SIG-M5 (cell line): ENCODE measurements at places on chromosomes 16 and 17.

- DNase-seq = no peak
Observed at GRCh38 chr17:39132192-39132610, 19.2 kb downstream of the PLXDC1 start.

DNA sequence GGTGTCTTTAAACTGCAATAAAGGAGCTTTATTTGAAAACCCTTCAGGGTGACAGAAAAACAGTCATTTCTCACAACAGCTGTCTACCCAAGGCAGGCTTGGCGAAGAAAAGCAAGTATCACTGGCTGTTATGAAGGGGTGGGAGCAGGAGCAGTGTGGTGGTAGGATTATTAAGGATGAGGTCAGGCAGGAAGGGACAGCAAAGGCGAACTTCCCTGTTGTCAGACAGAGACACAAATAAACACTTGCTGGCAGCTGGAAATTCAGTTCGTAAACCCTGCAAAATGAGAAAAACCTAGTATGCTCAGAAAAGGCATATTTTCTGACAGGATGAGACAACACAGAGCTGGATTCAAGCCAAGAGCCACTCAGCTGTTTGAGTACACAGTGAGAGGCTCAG lies 416.3 kb upstream of the CDH5 start:
- no peak for DNase-seq

GRCh38 chr16:21120976-21121520 lies 29.6 kb downstream of the DNAH3 start:
- DNase-seq = no peak

GRCh38 chr16:2158262-2158638 lies 2.7 kb downstream of the TRAF7 start:
- DNase-seq = no peak

- DNase-seq = no peak
Observed at GRCh38 chr17:72931163-72931562, 161.3 kb downstream of the SLC39A11 start.

DNA sequence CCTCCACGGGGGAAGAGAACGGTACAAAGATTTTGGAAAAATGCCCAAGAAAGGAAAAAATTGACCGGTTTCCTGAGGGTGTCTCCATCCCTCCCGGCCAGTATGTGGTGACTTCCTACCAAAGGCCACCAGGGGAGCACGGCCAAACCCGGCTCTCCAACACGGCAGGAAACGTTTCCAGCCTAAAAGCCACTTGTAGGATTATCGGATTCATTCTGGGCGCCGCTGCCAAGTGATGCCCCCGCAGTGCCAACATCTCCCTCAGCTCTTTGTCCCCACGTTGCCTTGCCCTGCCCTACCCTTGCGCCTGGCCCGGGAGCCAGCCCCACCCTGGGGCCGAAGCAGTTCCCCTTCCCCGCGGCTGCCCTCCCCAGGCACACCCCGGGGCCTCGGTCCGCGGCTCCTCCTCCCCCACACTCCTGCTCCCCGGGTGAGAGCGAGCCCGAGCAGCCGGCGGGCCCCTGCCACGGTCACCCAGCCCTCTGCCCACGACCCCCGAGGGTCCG lies 688 bp downstream of the CRK start:
- no peak for DNase-seq

DNA sequence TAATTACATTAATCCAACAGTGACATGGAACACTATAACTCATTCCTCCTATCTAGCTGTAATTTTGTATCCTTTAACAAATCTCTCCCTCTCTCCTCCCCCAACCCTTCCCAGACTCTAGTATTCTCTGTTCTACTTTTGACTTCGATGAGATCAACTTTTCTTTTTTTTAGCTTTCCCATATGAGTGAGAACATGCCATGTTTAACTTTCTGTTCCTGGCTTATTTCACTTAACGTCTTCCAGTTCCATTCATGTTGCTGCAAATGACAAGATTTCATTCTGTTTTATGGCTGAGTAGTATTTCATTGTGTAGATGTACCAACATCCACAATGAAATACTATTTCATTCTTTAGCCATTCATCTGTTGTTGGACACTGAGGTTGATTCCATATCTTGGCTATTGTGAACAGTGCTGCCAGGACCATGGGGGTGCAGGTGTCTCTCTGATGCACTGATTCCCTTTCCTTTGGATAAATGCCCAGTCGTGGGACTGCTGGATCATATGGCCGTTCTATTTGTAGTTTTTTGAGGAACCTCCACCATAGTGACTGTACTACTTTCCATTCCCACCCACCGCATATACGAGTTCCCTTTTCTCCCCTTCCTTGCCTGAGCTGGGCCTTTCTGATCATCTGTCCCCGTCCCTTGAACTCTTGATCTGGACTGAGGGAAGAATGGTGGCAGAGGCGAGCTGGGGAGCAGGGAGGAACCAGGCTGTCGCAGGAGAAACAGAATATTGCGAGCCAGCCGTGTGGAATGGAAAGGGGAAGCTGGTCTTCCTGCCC lies 7.7 kb upstream of the CEP295NL start:
- DNase-seq = peak; percentile 47

GRCh38 chr17:5509482-5509881 lies 23.1 kb downstream of the MIS12 start:
- DNase-seq = no peak

DNA sequence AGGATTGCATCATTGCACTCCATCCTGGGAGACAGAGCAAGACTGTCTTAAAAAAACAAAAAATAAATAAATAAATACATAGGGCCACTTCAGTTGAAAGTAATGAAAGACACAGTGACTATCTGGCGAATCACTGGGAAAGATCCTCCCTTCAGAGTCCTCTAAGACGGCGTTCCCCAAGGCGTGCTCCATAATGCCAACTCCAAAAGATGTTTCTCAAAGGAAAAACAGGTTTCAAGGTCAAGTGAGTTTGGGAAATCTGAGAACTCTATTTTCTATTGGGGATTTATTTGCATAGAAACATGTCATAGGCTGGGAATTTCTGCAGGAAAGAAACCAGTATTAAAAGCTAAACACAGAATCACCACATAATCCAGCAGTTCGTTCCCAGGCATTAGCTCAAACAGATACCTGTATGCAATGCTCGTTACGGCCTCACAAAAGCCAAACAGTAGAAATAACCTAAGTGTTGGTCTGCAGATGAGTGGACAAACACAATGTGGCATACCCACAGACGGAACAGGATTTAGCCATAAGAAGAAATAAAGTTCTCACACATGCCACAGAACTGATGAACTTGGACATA lies 7.9 kb downstream of the KLHDC4 start:
- DNase-seq = no peak

- no peak for DNase-seq
Observed at GRCh38 chr16:79869304-79870015, 268.9 kb upstream of the MAF start.

- no peak for DNase-seq
Observed at GRCh38 chr17:14289162-14289561, 11.7 kb upstream of the HS3ST3B1 start.

DNA sequence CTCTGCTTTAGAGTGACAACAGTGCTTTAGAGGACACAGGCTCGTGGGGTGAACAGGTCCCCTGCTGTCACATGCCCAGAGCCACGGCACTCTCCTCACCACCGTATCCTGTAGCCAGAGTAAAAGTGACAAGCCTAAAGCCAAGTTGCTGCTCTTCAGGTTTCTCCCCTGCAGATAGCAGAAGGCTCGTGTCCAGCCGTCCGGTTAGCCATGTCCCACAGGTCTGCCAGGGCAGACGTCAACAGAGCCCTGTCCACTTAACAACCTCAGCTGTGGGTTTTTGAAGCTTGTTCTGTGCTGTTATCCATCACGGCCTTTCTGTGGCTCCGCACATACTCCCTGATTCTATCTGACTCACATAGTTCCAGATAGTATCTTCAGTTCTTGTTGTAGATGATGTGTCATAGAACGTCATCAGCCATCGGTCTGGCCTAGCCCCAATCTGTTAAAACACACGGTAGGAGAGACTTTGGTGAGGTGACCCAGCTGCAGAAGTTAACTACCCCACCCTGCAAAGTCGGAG lies 100.7 kb downstream of the SOCS1 start:
- DNase-seq = no peak

GRCh38 chr17:59696682-59697277 lies 10.4 kb downstream of the PTRH2 start:
- no peak for DNase-seq

- no peak for DNase-seq
Observed at GRCh38 chr16:65254144-65254543, 132.3 kb upstream of the CDH11 start.

GRCh38 chr16:86663685-86664521 lies 85.6 kb downstream of the FOXL1 start:
- no peak for DNase-seq

GRCh38 chr17:62722625-62723024 lies 85.5 kb downstream of the MARCHF10 start:
- DNase-seq = no peak

- no peak for DNase-seq
Observed at GRCh38 chr17:48024149-48025039, 13.2 kb downstream of the COPZ2 start.

DNA sequence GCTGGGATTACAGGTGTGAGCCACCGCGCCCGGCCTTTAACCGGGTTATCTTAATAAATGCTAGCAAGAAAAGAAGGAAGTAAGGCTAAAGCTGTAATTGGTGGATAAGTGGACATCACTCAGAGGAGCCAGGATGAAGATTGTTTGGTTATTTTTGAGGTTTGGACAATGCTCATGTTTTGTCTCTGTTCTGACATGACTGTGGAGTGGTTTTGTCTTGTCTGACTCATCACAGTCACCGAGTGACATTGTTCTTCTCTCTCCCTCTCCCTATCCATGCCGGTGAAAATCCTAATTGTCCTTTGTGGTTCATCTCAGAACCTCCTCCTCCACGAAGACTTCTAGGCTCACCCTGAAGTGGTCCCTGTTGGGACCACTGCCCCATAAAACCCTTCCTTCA lies 23.5 kb upstream of the GRIN2A start:
- DNase-seq = no peak

DNA sequence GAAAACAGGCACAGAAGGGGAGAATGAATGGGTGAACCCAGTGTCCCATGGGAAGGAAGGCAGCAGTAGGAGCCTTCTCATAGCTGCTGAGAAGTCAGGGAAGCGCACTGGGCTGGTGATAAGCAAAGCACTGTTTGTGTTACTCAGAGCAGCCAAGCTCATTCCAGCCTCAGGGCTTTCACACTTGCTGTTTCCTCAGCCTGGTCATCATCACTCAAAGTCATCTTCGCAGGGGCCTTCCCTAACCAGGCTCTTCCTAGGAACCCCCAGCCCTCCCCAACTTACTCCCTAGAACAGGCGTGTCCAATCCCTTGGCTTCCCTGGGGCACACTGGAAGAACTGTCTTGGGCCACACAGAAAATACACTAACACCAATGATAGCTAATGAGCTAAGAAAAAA lies 32.1 kb upstream of the LONP2 start:
- no peak for DNase-seq

DNA sequence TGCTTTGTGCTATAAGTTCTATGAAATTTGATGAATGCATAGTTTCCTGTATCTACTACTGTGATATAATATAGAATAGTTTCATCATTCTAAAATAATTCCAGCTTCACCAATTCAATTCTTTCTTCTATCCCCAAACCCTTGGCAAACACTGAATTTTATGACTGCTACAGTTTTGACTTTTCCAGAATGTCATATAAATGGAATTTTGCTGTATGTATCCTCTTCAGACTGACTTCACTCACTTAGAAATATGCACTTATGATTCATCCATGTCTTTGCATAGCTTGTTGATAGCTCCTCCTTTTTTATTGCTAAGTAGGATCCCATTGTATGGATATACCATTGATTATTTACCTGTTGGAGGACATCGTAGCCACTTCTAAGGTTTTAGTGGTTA lies 89.1 kb upstream of the HS3ST3A1 start:
- DNase-seq = no peak

DNA sequence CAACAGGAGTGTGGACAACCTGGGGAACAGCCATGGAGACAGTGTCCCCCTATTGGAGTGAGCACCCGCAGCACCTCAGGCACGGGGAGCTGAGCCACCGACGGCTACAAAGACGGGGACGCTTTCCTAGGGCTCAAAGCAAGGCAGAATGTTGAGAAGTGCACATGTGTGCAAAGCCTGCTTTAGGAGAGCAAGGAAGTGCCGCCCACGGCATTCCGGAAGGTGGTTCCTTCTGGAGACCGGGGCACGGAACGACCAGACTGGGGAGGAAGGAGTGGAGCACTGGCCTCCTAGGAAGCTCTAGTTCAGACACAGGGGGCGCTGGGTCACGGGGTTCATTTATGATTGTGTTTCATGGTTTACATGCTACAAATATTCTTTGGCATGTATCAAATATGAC lies 52.2 kb downstream of the TBC1D16 start:
- no peak for DNase-seq

GRCh38 chr17:10648381-10648780 lies 8.7 kb downstream of the MYH3 start:
- no peak for DNase-seq

DNA sequence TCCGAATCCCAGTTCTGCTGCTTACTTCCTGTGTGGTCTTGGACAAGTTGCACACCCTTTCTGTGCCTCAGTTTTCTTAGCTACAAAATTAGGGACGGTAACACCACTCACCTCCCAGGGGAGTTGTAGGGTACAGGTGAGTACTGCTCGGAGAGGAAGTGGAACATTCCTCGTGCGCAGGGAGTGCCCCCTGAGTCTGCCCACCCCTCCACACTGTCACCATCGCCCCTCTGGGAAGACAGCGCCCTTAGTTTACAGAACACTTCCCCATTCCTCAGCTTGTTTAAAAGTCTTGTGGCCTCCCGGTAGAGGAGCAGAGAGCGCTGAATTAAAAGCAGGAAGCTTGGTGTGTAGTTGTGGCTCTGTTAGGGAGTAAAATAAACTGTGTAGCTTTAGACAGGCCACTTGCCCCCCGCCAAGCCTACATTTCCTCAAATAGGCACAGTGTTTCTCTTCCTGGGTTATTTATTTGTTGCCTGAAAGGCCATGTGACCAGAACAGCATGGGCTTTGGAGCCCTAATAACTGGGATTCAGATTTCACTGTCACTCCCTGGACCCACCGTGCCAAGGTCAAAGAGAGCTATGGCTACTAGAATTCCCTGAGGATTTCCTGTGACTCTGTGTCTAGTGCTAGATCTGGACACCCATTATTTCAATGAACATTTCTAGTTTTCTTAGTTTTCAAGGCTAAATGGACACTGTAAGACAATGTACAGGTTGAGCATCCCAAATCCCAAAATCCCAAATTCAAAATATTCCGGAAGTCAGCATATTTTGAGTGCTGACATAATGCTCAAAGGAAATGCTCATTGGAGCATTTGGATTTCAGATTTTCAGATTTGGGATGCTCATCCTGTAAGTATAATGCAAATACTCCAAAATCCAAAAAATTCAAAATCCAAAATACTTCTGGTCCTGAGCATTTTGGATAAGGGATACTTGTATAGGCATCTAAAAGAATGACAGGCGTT lies 372.5 kb downstream of the SNX29 start:
- no peak for DNase-seq

- DNase-seq = no peak
Observed at GRCh38 chr16:74774223-74775139, at the start of gene FA2H. Gene FA2H (minus strand): TSS chr16:74774820. CDS start chr16:74774755, 65 bp downstream.

GRCh38 chr16:14501331-14502255 lies 128.5 kb downstream of the PARN start:
- DNase-seq = no peak

GRCh38 chr17:67238991-67239390 lies 6.0 kb downstream of the HELZ start:
- no peak for DNase-seq
